ENCODE measurements at places on chromosomes 13 and 19. TPM values are rescaled to one million over a fixed set of nuclear protein-coding genes. Genes with fewer than 3 reads are reported as not detected.

The DAND5 gene
- 1.1 TPM for total RNA-seq

The FUT1 gene
- total RNA-seq: 4.6 TPM

The C2CD4C gene
- 0.29 TPM for total RNA-seq

The TMEM238 gene
- 22.8 TPM for total RNA-seq

The ZNF556 gene
- 0.04 TPM for total RNA-seq

The KLHL1 gene
- not detected for total RNA-seq

The R3HDM4 gene
- 44.9 TPM for total RNA-seq

The MCF2L gene
- 11.6 TPM for total RNA-seq

The PSG6 gene
- not detected for total RNA-seq

The HRC gene
- total RNA-seq: not detected

Measured in PC-3 (cell line).